A549 treated with AZD2906 at 1 μM for 4 hours (cell line): ENCODE measurements at places on chromosomes 7 and 10. TPM values are rescaled to one million over a fixed set of nuclear protein-coding genes. Genes with fewer than 3 reads are reported as not detected.

Gene PNLIPRP2
- total RNA-seq: 0.06 to 0.14 TPM (median 0.08 TPM) in 4 of 5 replicates, not detected in the other

Gene AZGP1
- 0.17 TPM in 1 of 5 replicates, not detected in the others for total RNA-seq

Gene TMEM140
- 1.1 to 1.4 TPM (median 1.3 TPM) in 5 replicates for total RNA-seq

Gene XRCC2
- total RNA-seq: 3.3 to 4.8 TPM (median 4.2 TPM) in 5 replicates

Gene DGKI
- 0.19 to 0.49 TPM (median 0.23 TPM) in 5 replicates for total RNA-seq

Gene PHKG1
- 0.31 to 0.66 TPM (median 0.54 TPM) in 5 replicates for total RNA-seq

Gene ADAMTS14
- 0.09 to 0.26 TPM (median 0.13 TPM) in 5 replicates for total RNA-seq

Gene PYROXD2
- total RNA-seq: 3.6 to 6.0 TPM (median 4.3 TPM) in 5 replicates

Gene TMEM213
- not detected in 5 replicates for total RNA-seq

Gene PRF1
- 0.03 TPM in 1 of 5 replicates, not detected in the others for total RNA-seq

Gene PAPSS2
- 18.8 to 20.5 TPM (median 19.7 TPM) in 5 replicates for total RNA-seq

Gene ATP6V0E2
- 51.5 to 62.3 TPM (median 61.1 TPM) in 5 replicates for total RNA-seq

Gene KIF11
- total RNA-seq: 29.0 to 41.3 TPM (median 31.8 TPM) in 5 replicates
